Activated naive CD4-positive, alpha-beta T cell treated with anti-CD3 and anti-CD28 coated beads, Interleukin-2, amount 50 U/mL, for 16 hours (primary cell): ENCODE measurements at places on chromosomes 5 and 9.
A peak's percentile ranks its signal among the peaks of the same experiment; 100 is the strongest.

DNA sequence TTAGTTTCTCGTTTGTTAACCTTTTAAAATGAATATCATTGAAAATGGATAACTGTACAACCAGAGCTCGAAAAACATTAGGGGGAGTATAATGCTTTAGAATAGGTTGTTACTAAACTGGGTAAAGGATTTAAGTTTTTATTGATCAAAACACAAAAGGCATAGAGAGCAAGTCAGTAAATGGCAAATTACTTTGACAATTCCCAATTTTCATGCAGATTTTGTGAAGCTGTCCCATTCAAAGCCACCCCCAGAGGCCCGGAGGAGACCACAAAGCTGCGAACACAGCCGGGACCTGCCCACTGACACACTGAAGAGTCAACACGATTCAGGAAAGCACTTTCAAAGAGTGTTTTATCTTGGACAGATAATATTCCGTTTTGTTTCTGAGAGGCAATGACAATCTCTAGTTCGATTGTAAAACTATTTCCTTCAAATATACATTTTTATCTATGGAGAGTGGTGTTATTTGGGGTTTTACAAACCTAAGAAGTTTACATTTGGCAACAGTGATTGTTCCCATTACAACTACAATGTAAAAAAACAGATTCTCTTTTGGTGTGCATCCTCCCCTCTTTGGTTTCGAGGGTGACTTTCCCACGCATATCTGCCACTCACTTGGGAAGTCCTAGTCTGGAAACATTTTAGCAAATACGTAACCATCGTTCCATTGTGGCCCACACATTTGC lies 182.6 kb upstream of the TBCA start:
- no peak for DNase-seq

DNA sequence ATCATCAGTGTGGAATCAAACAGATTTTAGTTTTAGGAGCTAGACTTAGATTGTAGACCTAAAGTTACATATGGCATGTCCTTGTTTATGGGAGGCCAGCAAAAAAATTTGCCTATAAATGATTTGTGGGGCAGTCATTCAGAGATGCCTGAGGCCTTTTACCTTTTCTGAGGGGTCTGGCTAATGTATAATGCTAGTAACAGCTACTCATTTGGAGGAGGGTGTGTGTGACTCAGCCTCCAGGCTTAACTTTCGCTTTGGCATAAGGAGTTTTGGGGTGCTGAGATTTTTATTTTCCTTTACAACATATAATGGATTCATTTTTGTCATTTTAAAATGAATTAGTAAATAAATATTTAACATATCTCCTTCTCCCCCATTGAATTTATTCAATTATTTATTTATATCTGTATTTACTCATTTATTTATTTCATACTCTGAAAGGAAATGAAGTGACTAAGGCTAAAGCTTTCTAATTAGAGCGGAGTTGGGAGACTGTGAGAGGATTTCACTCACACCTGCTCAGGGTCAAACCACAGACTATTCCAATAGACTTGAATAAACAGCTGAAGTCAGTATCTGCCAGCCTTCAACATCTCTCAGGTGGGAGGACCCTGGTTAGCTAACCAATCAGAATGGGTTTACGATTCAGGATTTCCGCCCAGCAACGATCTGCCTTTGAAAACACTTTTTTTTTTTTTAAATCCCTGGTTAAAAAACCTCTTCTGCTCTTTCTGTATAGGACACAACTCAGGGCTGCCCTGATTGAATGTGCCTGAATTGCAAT lies 487.5 kb upstream of the SGCD start:
- DNase-seq: no peak

- DNase-seq: no peak
Observed at GRCh38 chr5:127827451-127827850, 124.3 kb downstream of the CCDC192 start.

DNA sequence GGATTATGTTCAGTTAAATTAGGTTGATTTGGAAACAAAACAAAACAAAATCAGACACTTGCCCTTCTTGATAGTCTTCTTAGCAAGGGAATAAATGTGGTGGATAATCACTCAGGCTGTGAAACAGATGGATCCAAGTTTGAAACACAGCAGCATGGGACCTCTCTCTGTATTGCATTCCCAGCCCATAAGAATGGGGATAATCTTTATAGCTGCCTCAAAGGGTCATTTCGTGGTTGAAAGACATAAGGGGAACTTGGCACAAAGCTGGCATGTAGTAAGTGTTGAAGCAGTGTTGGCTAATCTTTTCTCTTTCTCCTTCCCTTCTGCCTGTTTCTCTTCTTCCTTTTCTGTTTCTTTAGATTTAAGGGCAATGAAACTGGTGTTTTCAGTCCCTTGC lies 333.9 kb upstream of the TLE4 start:
- DNase-seq: no peak

- no peak for DNase-seq
Observed at GRCh38 chr9:134891053-134891452, 10.4 kb downstream of the FCN2 start.

DNA sequence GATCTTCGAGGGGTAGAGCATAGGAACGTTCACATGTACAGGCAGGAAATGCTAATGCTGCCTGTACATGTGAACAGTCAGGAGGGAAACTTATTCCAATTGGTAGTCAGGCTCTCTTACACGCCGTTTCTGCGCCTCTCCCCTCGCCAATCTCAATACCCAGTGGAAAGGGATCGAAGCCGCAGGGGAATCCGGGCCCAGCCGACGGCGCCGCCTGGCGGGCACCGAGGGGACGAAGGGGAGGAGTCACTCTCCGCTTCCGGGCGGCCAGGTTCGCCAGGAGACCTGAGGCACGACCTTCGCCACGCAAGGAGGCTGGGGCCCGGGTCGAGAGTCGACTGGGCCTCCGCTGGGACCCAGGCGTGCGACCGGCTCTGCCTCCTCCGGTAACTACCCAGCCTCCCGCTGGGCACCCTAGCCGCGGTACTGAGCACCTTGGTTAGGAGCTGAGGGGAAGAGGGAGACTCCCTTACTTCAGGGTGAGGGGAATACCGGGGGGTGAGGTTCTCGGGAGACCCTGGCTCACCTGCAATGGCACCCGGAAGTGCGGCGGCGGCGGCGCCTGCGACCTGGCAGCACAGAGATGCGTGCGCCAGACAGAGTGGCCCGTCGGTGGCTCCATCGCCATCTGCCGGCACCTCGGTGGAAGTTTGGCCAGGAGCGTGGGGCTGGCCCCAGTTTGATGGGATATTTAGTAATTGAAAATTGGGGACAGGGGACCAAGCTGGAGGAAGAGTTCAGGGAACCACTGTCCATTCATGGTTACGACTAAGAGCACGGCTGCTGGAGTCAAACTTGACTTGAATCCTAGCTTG lies at the start of gene PIGO:
PIGO (minus strand) TSS at position 557 of the 815 bp plus-strand sequence. CDS start 1,026 bp downstream, outside the sequence.
- DNase-seq: peak; percentile 93

DNA sequence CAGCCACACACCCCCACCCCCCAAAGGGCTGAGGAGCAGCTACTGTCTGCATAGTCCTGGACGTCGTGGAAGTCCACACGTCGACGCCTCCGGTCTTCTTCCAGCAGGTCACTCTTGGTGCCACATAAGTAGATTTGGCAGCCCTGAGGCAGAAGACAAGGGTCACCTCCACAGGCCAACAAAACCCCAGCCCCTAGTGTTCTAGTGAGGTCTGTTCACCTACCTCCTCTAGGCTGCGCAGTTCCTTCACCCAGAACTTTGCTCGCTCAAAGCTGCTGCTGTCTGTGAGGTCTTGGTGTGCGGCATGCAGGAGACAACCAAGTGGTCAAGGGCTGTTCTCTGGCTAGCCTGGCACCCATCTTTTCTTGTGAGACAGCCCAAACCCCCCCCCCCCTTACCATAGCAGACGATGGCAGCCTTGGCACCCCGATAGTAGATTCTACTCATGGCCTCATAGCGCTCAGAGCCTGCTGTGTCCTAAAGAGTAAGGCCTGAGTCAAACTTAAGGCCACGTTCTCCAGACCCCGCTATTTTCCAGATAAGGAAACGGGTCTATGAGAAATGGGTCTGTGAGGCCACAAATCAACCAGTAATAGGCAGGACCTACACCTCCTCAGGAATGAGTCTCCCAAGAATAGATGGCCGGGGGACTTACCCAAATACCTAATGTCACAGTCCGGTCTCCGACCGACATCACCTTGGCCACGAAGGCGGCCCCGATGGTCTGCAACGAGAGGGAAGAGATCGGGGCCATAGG lies 987 bp downstream of the RAB24 start:
- DNase-seq: no peak

- DNase-seq: no peak
Observed at GRCh38 chr5:169300468-169301385, at the start of gene SLIT3. Gene SLIT3, minus strand, starts transcription at chr5:169301139. Its CDS starts 430 bp downstream, at chr5:169300709.

DNA sequence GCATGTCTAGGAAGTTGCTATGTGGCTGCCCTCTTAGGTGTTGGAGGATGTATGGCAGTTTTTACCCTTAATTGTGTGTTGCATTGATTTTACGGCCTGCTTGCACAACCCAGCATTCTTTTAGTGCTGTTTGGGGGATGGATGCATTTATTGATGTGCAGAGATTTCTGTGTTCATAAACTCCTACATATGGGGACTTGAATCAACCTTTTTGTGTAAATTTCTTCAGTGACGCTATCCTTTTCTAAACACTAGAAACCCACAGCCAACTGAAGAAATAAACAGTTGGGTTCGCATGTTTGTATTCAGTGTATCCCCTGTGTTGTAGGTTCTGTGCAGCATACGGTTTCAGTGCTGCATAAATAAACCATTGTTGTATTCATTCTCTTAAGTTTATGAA lies 263.7 kb downstream of the RASEF start:
- no peak for DNase-seq

- no peak for DNase-seq
Observed at GRCh38 chr5:120638449-120638848, 174.3 kb downstream of the PRR16 start.

GRCh38 chr9:113635586-113635985 lies 172.1 kb downstream of the RGS3 start:
- no peak for DNase-seq

DNA sequence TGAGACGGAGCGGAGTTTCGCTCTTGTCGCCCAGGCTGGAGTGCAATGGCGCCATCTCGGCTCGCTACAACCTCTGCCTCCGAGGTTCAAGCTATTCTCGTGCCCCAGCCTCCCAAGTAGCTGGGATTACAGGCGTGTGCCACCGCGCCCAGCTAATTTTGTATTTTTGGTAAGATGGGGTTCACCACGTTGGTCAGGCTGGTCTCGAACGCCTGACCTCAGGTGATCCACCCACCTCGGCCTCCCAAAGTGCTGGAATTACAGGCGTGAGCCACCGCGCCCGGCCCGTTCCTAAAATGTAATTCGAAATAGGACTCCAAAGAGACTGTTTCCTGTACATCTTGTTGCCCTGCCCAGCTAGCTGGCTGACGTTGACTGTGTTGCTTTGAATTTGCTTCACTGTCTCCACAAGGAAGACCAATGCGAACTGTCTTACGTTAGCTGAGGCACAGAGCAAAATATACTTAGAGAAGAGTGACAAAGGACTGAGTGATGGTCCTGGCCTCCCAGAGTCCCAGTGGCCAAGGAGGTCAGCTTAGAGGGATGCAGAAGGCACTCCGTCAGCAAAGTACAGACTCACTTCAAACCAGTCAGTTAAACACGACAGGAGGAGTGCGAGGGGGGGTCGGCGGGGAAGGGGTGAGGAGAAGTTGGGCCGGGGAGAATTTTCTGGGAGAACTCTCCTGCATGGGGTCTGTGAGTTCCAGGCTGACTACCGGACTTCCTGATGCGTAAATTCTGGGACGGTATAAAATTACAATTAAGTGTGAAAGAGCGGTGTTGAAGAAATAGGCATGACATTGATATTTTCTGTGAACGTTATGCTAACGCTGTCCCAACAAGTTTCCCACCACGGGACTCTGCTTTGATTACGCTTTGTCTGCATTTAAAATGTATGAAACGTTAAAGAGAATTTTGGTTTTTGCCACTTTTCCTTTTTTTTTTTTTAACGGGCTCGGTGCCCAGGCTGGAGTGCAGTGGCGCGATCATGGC lies 6.8 kb upstream of the TRIM41 start:
- DNase-seq: no peak

DNA sequence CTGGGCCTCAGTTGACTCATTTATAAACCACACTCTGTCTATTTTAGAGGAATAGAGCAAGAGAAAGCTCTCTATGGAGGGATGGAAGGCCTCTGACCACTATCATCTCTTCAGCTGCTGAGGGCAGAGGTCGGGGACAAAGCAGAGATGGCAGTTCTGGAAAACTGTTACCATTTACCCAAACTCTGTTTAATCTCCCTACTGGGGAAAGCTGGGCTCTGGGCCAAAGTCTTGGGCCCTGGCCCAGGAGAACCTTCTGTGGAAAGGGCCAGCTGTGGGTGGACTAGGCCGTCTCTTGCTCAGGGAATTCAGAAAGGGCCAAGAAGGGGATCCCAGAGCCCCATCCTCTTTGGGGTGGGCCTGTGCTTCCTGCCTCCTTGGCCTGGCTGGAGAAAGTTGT lies 100.0 kb downstream of the PSD2 start:
- DNase-seq: no peak

GRCh38 chr9:104960662-104961061 lies 32.7 kb upstream of the ABCA1 start:
- DNase-seq: no peak
